Bronchial smooth muscle cell (primary cell): ENCODE measurements at places on chromosomes 13 and 19. TPM values are rescaled to one million over a fixed set of nuclear protein-coding genes. Genes with fewer than 3 reads are reported as not detected.

MAST1 gene
- 0.95 and 1.2 TPM in 2 replicates for total RNA-seq

APOC4 gene
- not detected in 2 replicates for total RNA-seq

ZNF17 gene
- total RNA-seq, result 10.6 and 17.0 TPM in 2 replicates

APC2 gene
- total RNA-seq, result 0.63 and 1.1 TPM in 2 replicates

LIM2 gene
- total RNA-seq, result not detected in 2 replicates

KIR2DL3 gene
- total RNA-seq, result not detected in 2 replicates

SPIB gene
- total RNA-seq, result not detected in 2 replicates

ZNF730 gene
- total RNA-seq, result 0.52 and 0.63 TPM in 2 replicates

CD37 gene
- not detected in 2 replicates for total RNA-seq

MBD3L2 gene
- not detected in 2 replicates for total RNA-seq

ELAVL3 gene
- under 0.01 TPM in 1 of 2 replicates, not detected in the other for total RNA-seq

ACER1 gene
- 0.09 TPM in 1 of 2 replicates, not detected in the other for total RNA-seq

S1PR5 gene
- under 0.01 and 0.16 TPM in 2 replicates for total RNA-seq

ZNF600 gene
- total RNA-seq, result 1.8 and 3.2 TPM in 2 replicates

HIPK4 gene
- total RNA-seq, result 0.16 and 0.17 TPM in 2 replicates

KLK7 gene
- not detected in 2 replicates for total RNA-seq
